ENCODE measurements at places on chromosomes 7 and 10. TPM values are rescaled to one million over a fixed set of nuclear protein-coding genes. Genes with fewer than 3 reads are reported as not detected.

CYP2C19 gene
- 0.42 TPM for total RNA-seq

ODAD2 gene
- 0.78 TPM for total RNA-seq

GRCh38 chr10:74164716-74165529 is 13.9 kb downstream of the ADK start:
- H3K4me1 ChIP-seq: peaks cover 13% of the 10 kb centered on the region
- H3K27ac ChIP-seq: peak overlapping the region; percentile 65
- H3K4me3 ChIP-seq: no peak overlapping the region
- DNase-seq: no peak
- H3K27me3 ChIP-seq: no peaks in the 10 kb centered on the region
- H3K36me3 ChIP-seq: no peaks in the 10 kb centered on the region

- peak overlapping the region; percentile 55 for H3K27ac ChIP-seq
- H3K4me3 ChIP-seq: peak overlapping the region; percentile 99
- no peak for DNase-seq
- H3K27me3 ChIP-seq: no peaks in the 10 kb centered on the region
These were observed 655 bp downstream of the LMTK2 start for GRCh38 chr7:98107313-98107721.

GRCh38 chr7:74236284-74236683 is 17.9 kb downstream of the RFC2 start:
- no peak for DNase-seq
- no peak overlapping the region for H3K4me3 ChIP-seq
- H3K36me3 ChIP-seq: peaks cover 29% of the 10 kb centered on the region
- no peak overlapping the region for H3K27ac ChIP-seq
- no peaks in the 10 kb centered on the region for H3K27me3 ChIP-seq

DNA sequence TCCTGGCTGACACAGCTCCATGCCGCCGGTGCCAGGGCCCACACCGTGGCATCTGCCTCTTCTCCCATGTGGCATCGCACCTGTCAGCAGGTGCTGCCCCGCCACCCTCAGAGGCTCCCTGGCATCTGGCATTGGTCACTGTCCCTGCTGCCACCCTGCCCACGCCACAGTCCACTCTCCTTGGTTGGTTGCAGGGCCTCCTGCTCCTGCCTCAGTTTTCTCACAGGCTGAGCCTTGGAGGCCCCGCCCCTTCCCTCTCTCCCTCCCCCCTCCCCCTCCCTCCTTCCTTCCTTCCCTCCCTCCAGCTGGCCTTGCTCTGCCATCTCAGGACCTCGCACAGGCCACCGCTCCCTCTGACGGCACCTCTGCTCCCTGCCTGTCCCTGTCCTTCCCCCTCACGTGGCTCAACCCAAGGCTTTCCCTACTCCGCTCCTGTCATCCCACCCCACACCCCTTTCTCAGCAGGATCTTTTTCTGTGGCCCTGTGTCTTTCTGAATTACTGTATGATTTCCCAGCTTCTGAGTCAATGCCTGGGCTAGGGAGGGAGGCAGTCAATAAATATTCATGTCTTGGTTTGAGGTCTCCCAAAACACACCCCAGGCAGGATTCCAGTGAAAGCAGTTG is 87.4 kb downstream of the INPP5A start:
- no peak overlapping the region for H3K4me3 ChIP-seq
- DNase-seq: no peak
- H3K27ac ChIP-seq: no peak overlapping the region
- H3K4me1 ChIP-seq: peaks cover 9% of the 10 kb centered on the region
- H3K36me3 ChIP-seq: peaks cover 9% of the 10 kb centered on the region

DNA sequence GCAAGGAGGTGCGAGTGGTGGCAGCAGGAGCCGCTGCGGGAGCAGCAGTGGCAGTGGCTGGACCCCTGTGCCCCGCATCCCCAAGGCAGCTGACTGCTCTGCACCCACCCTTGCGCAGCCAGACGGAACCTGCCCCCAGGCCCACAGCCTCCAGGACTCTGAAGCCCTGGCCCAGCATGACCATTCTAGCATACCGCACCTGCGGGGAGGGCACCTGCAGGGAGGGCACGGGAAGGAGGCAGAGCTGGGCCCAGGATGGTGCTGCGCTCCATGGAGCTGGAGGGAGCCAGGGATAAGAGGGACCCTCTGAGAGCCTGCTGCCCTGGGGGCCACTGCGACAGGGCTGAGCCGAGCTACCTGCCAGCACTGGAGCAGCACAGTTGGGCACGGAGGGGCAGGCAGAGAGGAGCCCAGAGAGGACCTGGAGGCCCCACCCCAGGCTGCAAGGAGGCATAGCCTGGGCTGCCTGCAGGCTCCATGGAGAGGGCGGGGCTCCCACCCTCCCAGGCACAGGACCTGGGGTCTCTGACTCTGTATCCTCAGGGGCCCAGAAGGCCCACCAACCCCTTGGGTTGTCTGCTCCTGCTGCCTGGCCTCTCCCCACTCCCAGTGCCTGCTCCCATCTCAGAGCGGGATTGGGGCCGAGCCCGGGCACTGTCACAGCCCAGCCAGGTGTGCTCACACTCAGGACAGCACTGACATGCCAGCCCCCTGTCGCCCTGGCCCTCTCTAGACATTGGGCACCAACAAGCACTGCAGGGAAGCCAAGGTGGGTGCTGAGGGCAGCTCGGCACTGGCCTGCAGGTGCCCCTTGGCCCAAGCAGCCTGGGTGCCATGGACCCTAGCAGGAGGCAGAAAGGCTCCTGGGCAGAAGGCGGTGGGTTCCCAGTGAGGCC is 87.6 kb downstream of the HTR7 start:
- no peak overlapping the region for H3K4me3 ChIP-seq
- no peaks in the 10 kb centered on the region for H3K36me3 ChIP-seq
- no peak overlapping the region for H3K27ac ChIP-seq

- H3K36me3 ChIP-seq: peaks cover 1% of the 10 kb centered on the region
- no peaks in the 10 kb centered on the region for H3K4me1 ChIP-seq
- H3K27ac ChIP-seq: no peak overlapping the region
- no peak for DNase-seq
- no peak overlapping the region for H3K4me3 ChIP-seq
These were observed 229.1 kb upstream of the GRB10 start for GRCh38 chr7:51011710-51012350.

Measured in progenitor cell of endocrine pancreas (in vitro differentiated cells).